ENCODE measurements at places on chromosomes 12 and 14.

- DNase-seq: no peak
These were observed 1.1 kb downstream of the PAN2 start for GRCh38 chr12:56332512-56333196.

DNA sequence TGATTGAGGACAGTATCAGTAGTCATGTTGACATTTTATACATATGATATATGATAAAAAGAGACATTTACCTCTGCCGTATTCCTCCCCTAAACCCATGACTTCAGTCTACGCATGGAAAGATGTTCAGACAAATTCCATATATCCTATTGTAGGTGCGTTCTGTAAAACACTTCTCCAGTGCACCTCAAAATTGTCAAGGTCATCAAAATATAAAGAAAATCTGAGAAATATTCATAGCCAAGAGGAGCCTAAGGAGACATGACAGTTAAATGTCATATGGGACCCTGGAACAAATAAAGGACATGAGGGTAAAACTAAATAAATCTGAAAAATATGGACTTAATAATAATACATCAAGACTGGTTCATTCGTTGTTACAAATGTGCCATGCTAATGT is 71.5 kb downstream of the CCER1 start:
- no peak for DNase-seq

DNA sequence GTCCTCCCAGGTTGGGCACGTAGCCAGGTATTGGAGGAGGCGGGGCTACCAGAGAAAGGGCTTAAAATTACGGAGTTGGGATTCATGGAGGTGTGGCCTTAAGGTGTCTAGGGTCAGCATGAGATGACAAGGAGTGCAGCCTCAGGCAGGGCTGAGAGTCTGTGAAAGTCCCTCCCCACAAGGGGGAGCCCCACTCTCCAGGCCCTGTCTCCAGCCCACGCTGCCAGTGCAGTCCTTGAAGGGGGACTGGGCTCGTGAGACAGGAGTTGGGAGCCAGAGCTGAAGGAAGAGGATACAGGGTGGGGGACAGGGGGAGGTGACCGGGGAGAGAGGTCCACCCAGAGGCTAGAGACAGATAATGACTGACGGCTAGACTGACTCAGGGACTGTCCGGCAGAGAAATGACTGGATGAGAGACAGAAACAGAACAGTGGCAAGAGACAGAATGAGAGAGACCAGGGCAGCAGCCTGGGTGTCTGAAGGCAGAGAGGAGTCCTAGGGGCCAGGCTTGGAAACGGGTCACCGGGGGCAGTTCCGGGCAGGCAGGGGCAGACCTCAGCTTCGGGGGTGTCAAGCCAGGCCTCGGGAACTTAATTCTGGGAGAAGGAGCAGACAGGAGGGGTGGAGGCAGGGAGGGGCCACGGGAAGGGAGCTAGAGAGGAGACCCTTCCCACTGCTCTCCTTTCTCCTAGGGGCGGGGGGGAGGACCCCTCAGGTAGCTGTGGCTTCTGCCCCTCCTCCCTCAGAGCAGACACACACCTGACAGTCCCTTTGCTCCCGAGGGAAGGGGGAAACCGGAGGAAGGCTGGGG is 970 bp downstream of the CDH24 start:
- DNase-seq: peak; percentile 77

DNA sequence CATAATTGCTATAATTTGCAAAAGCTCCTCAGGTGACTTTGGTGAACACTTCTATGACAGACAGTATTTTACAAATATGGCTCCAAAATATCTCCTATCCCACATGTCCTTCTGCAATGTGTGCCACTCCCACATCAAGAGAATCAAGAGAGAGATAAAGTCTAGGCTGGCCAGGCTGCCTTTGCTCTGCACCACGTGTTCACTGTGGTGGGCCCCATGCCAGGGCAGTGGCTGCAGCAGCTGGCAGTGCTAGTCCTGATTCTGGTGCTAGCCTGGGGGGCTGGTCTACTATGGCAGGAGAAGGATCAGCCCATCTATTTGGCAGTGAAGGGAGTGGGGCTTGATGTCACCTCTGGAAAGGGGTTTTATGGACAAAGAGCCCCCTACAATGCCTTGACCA is 86.3 kb downstream of the DRAM1 start:
- DNase-seq: no peak

DNA sequence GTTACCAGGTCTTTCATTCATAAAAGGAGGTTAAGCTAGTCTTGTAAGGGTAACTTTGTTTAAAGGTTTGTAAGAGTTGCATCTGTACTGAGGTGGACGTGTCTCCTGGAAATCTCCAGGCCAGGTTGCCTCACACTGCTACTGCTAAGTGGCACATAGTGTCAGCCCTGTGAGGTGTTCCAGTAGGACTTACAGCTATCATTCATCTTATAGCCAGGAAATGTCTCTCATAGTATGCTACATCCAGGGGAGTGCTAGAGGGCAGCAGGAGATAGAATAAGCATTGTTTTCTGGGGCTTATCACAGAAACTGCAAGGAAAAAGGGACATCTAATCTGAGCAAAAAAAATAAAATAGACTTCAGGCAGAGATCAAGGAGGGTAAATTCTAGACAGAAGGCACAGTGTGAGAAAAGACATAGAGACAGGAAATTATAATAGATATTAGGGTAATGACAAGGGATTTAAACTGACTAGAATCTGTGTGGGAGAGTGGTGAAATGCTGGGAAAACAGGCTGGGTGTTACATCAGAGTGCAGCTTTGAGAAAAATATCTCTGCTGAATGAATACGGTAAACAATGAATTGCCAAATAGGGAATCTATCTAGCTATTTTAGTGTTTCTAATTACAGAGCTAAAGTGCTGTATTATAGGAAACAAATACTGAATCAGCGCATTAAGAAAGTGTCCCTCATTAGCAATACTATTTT is 205.1 kb upstream of the ABCD2 start:
- DNase-seq: no peak

- no peak for DNase-seq
These were observed 372.8 kb downstream of the TMEM121 start for GRCh38 chr14:105899071-105899641.

DNA sequence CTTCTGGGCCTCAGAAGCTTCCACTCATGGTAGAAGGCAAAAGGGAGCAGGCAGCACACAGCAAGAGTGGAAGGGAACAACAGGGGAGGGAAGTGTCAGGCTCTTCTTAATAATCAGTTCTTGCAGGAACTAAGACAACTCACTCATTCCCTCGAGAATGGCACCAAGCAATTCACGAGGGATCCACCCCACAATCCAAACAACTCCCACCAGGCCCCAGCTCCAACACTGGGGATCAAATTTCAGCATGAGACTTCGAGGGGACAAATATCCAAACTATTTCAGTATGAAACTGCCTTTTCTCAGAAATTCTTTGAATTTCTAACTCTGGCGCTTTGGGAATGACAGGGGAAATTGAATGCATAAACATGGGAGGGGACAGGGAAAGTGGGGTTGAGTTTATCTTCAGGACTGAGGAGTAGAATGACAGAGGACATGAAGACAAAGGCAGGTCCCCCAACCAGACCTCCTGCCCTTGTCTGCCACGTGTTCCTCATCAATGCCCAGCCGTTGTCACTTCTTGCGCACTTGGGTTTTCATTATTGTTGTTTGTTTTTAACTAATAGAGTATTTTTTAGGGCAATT is 24.6 kb upstream of the APOF start:
- no peak for DNase-seq

DNA sequence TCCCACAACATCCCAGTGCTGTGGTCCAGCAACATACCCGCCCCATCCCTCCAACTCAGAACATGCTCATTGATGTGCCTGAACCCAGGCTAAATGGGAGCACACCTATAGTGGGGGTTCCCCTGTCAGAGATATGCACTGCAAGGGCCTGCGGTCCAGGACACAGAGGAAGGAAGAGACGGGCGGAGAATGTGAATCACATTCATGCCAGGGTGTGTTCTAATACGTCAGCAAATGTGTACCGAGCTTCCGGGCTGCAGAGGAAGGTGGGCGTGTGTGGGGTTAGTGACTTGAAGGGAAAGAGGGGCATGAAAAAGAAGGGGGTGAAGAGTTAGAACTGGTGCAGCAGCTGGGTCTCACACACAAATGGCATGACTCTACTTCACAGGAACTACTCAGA is 83.7 kb downstream of the DPF3 start:
- DNase-seq: no peak

All from HT1080 (cell line).